ENCODE measurements at places on chromosomes 6 and 20.
A peak's percentile ranks its signal among the peaks of the same experiment; 100 is the strongest.

GRCh38 chr20:48736636-48737035 lies 91.2 kb downstream of the PREX1 start:
- no peak for DNase-seq

DNA sequence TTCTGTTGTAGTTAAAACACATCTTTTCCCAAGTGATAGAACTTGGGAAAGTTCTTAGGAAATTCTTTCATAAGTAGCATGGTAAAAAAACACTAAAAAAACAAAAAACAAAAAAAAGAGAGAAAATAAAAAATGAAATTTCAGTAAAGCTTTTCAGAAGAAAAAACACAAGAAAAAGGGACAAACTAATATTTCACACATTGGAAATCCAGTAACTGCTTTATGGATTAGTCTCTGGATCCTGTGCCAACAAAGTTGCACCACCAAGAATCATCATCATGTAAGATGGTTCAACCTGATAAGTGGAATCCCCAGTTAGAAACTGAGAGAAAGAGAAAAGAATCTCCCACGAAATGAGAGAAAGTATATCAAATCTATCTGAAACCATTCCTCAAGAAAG lies 144.2 kb downstream of the GMDS start:
- DNase-seq, result no peak

DNA sequence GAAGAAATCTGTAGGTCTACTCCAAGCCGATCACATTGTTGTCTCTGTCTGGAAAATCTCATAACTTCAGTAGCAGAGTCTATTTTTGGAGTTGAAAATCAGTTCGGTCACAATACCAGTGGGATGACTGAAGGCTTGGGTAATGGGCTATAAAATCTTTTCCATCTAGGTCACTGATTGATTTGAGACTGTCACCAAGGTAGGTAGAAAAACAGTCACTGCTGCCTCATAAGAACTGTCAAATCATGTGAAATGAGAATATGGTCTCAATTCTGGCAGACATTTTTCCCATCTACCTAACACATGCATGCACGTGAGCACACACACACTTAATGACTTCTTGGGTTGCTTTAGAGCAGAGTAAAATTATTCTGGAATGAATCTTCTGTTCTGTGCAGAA lies 1162.8 kb upstream of the CITED2 start:
- DNase-seq, result no peak

DNA sequence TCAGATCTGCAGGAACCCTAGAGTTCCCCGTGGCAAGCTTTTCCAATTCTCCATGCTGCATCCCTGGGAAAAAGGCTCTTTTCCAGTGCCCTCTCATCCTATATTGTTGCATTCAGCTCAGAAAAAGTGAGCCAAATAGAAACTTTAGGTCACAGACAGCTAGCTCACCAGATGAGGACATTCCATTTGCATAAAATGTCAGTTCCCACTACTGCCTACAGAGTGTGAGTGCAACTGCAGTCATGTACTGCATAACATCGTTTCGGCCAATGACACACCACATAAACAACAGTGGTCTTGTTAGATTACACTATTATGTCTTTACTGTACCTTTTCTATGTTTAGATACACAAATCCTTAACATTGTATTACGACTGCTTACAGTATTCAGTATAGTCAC lies 8.6 kb downstream of the HS3ST5 start:
- no peak for DNase-seq

- no peak for DNase-seq
Measured at GRCh38 chr20:18743665-18744440, 69.7 kb upstream of the SCP2D1 start.

GRCh38 chr6:41798901-41799558 lies 11.5 kb downstream of the TOMM6 start:
- DNase-seq, result no peak

DNA sequence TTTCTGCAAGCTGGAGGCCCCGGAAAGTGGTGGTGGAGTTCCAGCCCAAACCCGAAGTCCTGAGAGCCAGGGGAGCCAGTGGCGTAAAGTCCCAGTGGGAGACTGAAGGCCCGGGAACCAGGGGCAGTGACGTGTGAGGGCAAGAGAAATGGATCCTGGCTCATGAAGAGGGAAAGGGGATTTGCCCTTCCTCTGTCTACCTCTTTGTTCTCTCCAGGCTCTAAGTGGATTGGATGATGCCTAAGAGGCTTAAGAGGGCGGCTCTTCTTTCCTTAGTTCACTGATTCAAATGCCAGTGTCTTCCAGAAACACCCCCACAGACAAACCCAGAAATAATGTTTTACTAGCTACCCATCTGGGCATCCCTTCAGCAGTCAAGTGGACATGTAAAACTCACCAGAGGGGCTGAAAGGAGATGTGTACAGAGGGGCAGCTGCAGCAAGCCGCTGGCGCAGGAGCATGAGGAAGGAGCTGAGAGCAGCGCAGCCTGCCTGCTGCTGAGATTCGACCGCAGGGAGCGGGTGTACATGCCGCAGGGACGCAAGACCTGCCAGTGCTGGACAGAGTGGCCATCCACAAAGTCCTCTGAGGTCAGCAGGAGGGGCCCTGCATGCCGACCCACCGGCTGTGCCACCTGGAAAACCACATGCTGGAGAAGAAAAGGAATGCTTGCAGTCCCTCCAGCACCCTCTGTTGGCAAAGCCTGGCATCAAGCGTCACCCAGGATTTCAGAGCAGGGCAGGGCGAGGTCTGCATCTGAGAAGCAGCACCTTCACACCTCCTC lies 29.5 kb downstream of the CDYL start:
- DNase-seq, result peak; percentile 6

DNA sequence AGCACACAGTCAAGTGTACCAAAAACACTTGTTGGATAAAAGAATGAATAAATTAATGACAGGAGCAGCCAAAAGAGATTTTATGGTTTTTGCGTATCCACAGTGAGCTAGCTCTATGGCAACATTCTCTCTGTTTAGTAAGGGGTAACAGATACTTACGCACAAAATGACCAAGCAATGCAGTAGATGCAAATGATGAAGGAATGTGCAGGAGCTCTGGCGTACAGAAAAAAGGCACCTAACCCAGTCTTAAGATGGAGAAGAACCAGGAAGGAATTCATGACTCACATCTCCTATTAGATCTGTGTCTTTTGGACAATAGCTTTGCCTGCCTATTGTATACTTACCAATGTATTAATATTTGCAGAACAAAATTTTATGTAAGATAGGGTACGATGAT lies 191.9 kb upstream of the PREP start:
- no peak for DNase-seq

GRCh38 chr6:90131125-90131524 lies 165.5 kb downstream of the BACH2 start:
- DNase-seq, result no peak

GRCh38 chr6:16730738-16731477 lies 30.4 kb downstream of the ATXN1 start:
- no peak for DNase-seq

Data from NCI-H2171 treated with DMSO at 0.1 percent for 48 hours (cell line).